ENCODE measurements at places on chromosomes 13 and 19.

DNA sequence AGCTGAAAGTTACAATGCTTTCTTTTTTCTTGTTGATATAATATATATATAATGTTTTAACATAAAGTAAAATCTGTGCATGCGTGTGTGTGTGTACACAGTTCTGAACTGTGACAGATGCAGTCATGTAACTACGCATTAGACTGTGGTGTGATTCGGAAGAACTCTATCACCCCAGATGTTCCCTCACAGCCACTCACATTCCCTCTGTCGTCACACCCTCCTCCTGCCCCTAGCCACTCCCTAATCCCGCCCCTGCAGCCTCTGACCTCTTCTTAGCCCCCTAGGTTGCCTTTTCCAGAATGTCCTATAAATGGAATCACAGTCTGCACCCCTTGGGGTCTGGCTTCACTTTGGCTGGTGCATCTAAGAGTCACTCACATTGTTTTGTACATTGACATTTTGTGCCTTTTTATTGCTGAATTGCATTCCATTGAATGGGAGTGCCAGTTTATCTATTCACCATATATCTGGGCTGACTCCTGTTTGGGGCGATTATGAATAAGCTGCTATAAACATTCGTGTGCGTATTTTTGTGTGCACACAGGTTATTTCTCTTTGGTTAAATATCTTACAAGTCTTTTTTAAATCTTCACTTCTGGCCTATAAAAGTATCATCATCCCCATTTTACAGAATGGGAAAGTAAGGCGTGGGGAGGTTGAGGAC, 20.4 kb downstream of the DHRS12 start:
- no peak for DNase-seq

GRCh38 chr13:112576191-112576590, 11.8 kb downstream of the TUBGCP3 start:
- no peak for DNase-seq

DNA sequence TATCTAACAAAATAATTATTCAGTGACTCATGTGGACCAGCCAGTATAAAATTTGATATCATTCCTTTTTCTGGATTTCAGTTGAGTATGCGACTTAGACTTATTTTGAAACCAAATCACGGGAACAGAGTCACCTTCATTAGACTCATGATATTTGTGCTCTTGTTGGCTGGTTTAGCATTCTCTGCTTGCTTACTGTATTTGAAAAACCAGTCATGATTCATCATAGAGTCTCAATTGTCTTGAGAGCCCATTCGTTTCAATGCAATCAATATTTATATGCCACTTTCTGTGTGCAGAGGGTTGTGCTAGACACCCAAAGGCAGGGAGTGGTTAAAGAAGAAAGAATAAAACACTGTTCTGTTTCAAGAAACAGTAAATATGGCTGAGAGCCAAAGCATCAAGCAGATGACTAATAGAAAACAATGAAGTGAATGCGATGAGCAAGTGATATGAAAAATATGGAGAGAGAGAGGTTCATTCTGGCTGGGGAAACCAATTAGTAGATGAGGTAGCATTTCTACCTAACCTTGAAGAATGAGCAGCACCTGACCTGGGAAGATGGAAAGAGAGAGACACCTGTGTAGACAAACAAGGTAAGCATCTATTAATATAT, 99.6 kb upstream of the MBNL2 start:
- DNase-seq = no peak

GRCh38 chr19:32719611-32720059, at the start of gene TDRD12:
Gene TDRD12, plus strand, starts transcription at chr19:32719767. Its CDS starts 306 bp downstream, at chr19:32720073.
- no peak for DNase-seq

DNA sequence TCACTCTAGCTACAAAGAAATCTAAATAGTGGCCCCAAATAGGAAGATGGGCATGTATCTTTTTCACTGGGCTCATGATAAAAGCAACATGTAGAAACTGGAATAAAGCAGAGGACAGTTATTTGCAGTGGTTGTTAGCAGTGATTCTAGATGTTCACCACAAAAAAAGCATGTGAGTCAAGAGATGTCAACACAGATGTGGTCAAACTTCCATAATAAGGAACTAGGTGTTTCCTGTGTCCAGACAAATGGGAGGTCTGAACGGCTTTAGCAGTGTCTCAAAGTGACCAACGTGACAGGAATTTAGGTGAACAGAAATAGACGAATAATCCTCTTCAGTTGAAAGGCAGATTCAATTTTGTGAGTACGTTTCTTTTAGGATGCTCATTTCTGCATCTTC, 162.7 kb downstream of the TBC1D4 start:
- DNase-seq = peak; percentile 28

DNA sequence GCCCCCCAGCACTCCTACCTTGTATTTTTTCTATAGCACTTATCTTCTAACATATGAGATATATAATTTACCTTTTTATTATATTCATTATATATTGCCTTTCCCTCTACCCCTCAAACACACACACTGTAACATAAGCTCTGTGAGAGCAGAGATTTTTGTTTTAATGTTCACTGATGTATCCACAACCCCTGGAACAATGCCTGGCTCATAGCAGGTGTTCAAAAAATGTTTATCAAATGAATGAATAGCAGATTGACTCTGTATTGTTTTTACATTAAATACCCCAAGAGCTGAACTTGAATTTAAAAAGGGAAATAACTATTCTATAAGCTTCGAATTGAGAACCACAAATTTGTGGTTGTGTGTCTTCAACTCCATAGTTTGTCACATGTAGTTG, 11.0 kb downstream of the POLR1D start:
- DNase-seq = no peak

DNA sequence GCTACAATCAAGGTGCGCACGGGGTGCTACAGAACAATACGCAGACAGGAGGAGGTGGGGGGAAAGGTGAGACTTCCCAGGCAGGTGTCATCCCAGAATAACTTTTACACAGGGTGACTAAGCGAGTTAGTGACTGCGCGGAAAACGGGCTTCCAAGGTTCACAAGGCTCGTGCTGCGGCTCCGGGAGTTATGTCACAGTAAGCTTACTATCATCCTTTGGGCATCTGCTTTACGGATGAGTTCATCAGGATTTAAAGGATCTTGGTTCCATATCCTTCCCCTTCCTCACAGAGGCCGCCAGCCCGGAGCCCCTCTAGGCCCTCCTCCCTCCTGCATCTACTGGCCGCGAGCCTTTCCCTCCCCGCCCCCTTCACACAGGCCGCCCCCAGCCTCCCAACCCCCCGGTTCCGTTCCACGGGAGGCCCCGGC, 474 bp upstream of the IFT88 start:
- peak; percentile 47 for DNase-seq

- DNase-seq = no peak
Observed at GRCh38 chr19:50489461-50490011, 12.9 kb upstream of the GARIN5A start.

GRCh38 chr19:50796128-50796633, 6.0 kb downstream of the ACP4 start:
- DNase-seq = no peak

- no peak for DNase-seq
Observed at GRCh38 chr19:48858984-48859710, 9.3 kb downstream of the PLEKHA4 start.

GRCh38 chr19:42140125-42140754, 8.0 kb upstream of the POU2F2 start:
- peak; percentile 81 for DNase-seq

DNA sequence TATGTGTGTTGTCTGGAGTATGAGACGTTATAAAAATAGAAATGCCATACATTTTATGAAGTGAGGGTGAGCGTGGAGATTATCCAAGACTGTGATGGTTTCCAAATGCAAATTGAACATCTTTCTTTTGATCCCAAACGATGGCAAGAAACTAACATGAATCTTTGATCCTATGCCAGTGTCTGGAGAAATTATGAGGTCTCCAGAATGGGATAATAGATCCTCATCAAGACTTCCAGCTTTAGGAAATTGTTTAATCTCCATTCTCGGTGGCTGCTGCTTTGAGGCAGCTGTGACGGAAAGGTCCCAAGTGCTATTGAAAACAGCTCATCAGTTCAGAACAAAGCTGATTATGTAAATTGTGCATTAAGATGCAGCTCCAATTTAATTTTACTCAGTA, 30.8 kb downstream of the CBY2 start:
- DNase-seq = no peak

DNA sequence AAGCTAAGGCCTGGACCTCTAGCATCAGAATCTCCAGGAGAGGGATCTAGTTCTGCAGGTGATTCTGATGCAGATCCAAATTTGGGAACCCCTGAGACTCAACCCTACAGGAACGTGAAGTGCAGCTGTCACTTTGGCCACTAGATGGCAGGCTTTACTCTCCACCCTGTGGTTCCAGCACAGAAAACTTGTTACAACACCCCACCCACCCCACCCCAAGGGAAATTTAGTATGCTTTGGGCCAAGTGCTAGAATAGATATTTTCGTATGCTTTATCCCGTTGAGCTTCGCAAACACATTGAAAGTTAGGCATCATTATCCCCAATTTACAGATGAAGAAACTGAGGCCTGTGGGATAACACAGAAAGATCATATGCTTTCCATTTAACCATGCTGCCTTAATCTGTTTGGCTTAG, 232.0 kb downstream of the B3GLCT start:
- DNase-seq = peak; percentile 32

GRCh38 chr19:44553478-44554171, 24.1 kb upstream of the CEACAM20 start:
- DNase-seq = no peak

DNA sequence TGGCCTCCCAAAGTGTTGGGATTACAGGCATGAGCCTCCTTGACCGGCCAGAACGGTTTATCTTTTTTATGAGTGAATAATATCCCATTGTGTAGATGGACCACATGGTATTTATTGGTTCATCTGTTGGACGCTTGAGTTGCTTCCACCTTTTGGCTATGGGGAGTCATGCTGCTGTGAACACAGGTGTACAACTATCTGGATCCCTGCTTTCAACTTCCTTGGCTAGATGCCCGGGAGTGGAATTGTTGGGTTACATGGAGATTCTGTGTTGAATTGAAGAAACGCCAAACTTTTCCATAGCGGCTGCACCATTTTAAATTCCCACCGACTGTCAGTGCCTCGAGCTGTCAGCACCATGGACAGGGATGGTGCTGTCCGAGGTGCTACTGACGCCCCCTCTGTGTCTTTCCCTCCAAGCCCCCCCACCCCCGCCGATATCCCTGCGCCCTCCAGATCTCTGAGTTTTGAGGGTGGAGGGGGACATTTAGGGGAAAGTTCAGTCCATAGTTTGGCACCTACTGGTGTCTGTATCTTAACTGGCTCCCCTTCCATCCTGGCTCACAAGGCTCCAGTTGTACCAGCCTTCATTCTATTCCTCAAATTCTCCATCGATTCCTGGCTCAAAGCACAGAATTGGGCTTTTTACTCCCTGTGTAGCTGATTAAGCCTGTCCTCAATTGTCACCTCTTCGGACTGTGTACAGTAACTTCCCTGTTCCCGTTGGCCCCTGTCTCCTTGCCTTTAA, 27.3 kb downstream of the PNPLA6 start:
- DNase-seq = no peak

- peak; percentile 82 for DNase-seq
Observed at GRCh38 chr13:42532561-42533335, 41.2 kb upstream of the TNFSF11 start.

GRCh38 chr13:40552895-40553294, 113.5 kb downstream of the FOXO1 start:
- DNase-seq = no peak

- peak; percentile 57 for DNase-seq
Observed at GRCh38 chr19:42295831-42296525, 6.0 kb upstream of the PRR19 start.

GRCh38 chr13:113562844-113563243, 21.7 kb upstream of the TFDP1 start:
- no peak for DNase-seq

DNA sequence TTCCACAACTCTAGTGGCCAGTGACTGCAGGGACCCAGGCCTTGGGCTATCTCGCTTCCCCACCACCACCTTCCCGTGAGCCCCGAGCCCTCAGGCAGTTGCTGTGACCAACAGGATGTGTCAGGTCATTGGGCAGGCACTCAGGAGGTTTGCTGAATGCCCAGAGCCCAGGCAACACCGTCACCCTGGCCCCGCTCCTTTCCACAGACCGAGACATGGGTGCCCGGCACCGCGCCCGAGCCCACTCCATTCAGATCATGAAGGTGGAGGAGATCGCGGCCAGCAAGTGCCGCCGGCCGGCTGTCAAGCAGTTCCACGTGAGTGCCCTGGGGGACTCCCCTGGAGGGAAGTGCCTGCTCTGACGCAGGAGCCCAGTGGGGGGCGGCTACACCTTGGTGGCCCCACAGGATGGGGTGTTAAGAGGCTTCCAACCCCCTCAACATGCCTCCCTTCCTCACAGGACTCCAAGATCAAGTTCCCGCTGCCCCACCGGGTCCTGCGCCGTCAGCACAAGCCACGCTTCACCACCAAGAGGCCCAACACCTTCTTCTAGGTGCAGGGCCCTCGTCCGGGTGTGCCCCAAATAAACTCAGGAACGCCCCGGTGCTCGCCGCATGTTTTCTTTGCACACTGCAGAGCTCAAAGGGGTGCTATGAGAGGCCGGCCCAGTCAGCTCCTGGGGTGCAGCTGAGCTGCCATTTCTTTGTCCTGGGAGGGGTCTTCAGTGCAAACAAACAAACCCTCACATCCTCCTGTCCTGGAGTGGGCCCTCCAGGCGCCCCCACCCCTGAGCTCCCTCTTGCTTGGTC, 3.2 kb downstream of the RPL18A start:
- DNase-seq = no peak

GRCh38 chr19:47422417-47423163, 3.3 kb upstream of the MEIS3 start:
- no peak for DNase-seq

DNA sequence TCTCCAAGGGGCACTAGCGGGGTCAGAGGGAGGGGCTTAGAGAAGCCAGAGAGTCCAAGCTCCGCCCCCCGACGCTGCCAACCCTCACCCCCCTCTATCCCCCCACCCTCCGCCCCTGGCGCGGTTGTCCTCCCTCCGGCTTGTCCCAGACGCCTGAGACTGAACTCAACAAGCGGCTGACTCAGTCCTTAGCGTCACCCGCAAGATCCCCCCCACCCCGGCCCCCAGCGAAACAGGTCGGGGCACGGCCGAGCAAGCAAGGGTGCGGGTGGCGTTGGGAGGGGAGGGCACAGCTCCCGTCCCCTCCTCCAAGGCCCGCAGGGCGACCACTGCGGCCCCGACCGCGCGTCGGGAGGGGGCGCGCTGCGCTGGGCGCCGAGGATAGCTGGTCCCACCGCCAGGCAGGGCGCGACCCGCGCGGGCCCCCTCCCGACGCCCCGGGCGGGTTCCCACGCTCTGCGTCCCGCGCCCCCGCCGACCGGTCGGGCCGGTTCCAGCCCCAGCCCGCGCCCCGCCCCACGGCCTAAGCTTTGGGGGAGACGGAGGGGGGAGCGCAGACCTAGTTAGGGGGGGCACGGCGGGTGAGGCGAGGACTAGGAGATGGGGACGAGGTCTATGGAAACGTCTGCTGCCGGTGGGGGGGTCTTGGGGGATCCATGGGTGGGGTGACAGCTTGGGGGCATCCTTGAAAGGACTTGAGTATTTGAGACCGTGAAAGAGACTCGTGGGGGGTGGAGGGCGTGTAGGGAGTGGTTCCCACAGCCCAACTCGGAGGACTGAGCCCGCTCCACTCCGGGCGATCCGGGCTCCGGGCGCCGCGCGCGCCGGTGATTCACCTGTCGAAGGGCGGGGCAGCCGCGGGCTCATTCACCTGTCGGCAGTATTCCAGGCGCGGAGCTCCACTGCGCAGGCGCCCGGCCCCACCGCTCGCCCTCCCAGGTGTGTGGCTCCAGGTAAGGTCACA, 5.1 kb downstream of the NOTCH3 start:
- peak; percentile 37 for DNase-seq

GRCh38 chr19:20162821-20163220, 4.2 kb upstream of the ZNF486 start:
- DNase-seq = peak; percentile 76

GRCh38 chr13:77338329-77338728, 11.4 kb upstream of the MYCBP2 start:
- DNase-seq = peak; percentile 28

GRCh38 chr19:14544977-14545715, 15.8 kb downstream of the TECR start:
- DNase-seq = no peak
